ENCODE measurements at places on chromosomes 13 and 19.

DNA sequence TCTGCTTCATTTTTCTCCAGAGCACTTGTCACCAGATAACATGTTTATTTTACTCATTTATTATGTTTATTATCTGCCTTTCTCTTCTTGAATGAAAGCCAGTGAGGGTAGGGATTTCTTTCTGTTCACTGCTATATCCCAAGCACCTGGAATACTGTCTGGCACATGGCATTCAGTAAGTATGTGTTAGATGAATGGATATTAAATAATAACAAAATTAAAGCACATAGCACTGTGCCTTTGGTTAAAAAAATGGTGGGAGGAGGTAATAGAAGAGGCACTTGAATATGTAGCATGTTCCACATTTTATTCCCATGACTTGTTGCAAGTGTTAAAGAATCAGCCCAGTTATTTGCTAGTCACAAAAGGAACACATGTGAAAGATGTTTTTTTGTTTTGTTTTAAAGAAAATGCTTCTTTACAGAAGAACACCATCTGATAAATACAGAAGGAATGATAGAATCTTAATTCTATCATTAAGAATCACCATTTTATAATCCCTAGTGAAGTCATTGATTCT lies 151.0 kb downstream of the DLEU7 start:
- no peak for DNase-seq

DNA sequence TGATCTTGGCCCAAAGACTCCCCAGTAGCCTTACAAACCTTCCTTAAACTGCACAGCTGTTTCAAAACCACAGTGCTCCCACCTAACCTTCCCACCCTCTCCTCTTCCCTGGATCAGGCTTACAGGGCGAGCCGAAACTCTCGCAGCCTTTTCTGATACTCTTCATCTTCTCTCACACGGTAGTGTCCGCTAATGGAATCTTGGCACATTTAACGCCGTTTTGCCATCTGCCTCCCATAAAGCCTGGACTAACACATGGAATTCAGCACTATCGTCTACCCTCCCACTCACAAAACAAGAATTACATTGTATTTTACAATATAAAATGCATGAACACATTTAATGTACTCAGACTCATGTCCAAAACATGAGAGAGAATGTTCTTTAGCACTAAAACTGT lies 135.9 kb downstream of the RAP2A start:
- no peak for DNase-seq

DNA sequence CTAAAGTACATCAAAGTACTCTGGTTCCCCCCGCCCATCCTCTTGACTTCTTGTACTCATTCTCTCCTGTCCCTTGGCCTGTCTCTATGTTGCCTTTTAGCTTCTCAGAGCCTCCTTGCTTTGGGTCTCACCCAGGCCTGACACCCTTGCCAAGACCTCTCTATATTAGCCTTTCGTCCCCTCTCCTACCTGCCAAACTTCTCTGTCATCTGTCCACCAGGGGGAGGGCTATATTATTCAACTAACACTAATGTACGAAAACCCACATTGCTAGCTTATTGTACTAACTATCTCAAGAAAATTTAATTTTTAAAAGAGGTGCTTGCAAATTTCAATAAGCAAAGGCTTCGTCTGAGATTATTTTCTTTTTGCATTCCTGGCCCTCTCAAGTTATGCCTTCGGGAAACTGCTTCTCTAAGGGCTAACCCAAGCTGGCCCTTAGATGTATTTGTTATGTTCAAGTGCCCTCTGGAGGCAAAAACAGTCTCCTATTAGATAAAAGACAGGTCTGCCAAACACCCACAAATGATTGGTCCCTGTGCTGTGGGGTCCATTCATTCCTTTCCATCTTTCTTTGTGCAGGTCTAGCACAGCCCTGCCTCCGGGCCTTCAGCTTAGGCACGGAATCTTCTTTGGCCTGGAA lies 6.3 kb upstream of the MRPS31 start:
- peak; percentile 43 for DNase-seq

GRCh38 chr19:54047616-54048015 lies 16.1 kb downstream of the VSTM1 start:
- DNase-seq: no peak

DNA sequence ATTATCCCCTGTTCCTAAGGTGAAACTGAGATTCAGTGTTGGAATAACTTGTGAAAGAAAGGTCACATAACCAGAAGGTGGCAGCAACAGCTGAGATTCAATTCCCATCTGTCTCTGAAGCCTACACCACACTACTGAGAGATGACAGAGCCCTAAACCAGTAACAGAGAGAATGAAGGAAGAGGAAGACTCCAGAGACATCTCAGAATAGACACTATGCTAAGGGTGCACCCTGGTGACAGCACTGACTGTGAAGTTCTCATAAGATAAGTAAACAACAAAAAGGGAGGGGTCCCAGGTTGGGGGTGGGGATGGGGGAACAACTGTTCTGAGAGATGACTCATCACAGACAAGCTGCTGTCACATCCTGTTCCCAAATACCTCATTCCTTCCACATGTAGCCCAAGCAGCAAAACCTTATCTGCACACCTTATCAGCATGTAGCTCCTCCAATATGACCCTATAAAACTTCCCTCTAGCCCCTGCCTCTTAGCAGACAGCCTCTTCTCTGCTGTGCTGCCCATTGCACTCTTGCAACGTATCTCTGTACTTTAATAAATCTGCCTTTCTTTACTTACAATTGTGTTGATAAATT lies 46.5 kb downstream of the UTP14C start:
- peak; percentile 5 for DNase-seq

DNA sequence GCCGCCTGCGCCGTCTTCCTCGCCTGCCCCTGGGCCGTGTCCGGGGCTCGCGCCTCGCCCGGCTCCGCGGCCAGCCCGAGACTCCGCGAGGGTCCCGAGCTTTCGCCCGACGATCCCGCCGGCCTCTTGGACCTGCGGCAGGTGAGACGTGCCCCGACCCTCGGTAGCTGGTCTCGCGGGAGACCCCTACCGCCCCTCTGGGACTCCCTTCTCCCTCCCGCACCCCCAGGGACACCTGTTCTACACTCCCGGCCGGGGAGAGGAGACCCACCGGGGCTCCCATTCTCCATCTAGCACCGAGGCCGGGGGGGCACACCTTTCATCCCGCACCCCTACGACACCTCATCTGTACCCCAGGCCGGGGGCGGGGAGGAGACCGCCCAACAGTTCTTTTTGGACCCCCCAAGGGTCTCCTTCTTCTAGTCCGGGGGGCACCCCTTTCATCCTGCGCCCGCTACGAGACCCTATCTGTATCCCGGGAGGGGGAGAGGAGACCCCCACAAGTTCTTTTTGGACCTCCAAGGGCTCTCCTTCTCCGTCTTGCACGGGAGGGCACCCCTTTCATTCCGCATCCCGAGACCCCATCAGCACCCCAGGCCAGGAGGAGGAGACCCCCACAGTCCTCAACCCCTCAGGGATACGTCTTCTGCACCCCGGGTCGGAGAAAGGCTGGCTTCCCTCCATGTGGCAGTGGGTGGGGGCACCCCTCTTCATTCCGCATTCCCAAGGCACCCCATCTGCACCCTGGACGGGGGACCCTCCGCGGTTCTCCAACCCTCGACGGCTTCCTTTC lies 533 bp downstream of the TNFSF9 start:
- DNase-seq: peak; percentile 27

- no peak for DNase-seq
These were observed 25.5 kb downstream of the UPF1 start for GRCh38 chr19:18857223-18857622.

GRCh38 chr19:46579361-46579879 lies 21.7 kb upstream of the CALM3 start:
- DNase-seq: peak; percentile 79

DNA sequence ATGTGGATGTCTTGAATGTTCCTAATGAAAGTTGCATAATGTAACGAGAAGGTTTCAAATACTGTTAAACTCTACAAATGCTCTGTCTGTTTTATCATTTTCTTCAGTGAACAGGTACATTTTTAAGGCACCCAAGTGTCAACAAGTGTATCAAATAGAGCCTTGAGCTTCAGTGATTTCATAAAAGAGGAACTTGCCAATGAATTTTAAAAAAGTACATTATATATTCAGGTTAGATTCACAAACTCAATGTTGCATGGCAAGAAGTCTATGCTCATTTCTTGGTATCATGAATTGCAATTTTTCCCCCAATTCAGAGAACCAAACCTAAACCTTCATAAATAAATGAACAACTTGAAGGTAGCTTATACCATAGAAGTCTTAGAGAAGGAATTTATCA lies 838.8 kb downstream of the PCDH9 start:
- no peak for DNase-seq

DNA sequence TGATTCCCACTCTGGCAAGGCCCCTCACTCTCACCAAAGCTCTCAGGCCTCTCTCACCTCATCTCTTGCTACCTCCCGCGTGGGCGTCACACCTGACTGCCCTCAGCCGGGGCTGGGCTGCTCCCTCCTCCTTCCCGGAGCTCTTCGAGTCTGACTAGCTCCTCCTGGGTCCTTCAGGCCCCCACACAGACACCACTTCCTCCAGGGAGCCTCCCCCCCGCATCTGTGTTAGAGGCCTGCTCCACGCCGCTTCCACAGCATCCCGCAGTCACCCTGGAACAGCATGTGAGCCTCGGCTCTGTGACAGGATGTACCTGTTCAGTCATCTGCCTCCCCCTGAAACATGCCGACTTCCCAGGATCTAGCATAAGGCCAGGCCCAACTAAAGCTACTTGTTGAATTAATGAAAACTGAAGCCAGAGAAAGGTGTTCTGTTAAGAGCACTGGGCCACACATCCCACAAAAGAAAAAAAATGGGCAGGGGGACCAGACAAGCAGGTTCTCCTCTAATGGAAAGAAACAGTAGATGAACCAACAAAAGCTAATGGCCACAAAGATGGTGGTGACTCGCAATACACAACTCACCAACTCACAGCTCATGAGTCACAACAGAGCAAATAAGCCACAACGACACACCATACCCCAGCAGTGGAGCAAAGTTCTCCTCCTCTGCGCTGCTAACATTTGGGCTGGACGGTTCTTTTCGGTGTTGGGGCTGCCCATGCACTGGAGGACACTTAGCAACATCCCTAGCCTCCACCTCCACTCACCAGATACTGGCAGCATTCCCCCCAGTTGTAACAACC lies 3.0 kb downstream of the PPP6R1 start:
- peak; percentile 76 for DNase-seq

DNA sequence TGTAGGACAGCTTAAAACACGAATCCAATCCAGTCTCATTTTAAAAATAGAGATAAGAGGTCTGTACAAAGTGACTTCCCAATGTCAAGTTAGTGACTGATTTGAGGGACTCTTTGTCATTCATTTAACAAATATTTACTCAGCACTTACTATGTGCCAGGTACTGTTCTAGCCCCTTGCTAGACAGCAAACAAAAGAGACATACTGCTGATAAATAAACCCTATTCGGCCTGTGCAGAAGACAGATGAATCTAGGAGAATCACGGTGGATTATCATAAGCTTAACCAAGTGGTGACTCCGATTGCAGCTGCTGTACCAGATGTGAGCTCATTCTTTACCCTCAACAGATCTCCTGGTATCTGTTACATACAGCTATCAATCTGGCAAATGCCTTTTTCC lies 6.4 kb upstream of the ELF1 start:
- no peak for DNase-seq

DNA sequence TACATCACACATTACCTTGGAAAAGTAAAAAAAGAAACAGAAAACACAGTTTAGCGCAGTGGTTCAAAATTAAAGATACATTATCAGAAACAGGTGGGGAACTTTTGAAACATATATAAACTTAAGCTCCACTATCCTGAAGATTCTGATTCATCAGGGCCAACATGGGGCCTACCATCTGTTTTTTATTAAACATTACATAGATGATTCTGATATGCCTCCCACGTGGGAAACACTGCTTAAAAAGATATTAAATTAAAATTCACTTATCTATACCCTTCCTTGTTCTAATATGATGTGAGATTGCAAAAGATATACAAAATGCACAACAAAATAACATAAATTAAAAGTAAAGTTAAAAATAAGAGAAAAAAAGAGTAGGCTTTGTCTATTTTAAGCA lies 125.0 kb downstream of the VWA8 start:
- DNase-seq: no peak

DNA sequence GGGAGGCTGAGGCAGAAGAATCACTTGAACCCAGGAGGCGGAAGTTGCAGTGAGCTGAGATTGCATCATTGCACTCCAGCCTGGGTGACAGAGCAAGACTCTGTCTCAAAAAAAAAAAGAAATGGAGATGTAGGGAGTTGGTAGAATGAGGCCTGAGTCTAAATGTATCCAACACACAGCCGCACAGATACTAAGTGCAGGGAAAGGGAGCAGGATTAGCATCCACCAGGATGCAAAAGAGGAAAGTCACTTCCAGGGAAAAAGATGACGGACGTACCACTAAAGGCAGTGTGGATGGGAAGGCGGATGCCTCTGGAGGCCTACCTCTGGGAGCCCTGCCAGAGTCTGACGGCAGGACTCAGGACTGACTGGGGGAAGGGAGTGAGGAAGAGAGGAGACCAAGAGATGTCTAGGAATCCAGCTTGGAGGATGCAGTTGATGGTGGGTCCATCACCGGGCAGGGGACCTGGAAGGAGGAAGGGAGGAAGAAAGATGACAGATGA lies 6.8 kb downstream of the FAM98C start:
- DNase-seq: no peak

DNA sequence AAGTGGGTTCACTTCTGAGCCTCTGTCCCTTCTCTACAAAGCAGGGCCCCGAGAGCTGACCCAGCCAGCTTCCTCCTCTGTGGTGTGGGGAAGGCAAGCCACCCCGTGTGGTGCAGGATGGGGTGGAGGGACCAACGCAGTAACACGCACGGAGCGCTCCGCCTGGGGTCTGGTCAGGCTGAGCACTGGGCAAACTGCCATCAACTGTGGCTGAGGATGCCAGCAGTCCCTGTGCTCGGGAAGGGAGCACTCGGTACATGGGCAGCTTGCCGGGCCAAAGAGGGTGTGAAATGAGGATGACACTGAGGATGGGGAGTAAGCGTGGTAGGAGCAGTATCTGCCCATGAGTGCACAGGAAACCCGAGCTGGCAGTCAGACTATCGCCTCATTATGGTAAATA lies 7.6 kb upstream of the GMIP start:
- DNase-seq: no peak

DNA sequence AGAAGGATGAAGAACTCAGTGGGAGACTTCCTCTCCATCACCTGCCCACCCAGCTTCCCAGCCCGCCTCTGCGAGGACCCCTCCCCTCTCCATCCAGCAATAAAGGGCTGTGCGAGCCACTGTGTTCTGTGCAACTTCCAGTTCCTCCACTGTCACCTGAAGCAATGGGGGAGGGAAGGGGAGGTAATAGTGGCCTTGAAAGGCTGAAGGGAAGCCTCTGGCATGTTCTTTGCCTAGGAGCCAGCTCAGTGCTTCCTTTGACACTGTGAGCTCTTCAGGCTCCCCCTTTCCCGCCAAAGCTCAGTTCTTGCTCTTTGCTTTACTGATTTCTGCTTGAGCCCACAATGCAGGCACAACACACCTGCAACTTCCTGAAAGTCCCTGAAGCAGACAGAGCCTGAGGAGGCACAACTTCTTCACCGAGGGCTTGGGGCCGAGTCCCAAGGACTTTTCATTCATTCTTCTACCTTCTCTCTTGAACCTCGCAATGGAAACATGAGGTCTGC lies 73.2 kb upstream of the DOCK9 start:
- no peak for DNase-seq

- no peak for DNase-seq
These were observed 547.0 kb upstream of the SLITRK5 start for GRCh38 chr13:87123987-87124784.

Measured in stimulated activated naive CD8-positive, alpha-beta T cell treated with anti-CD3 and anti-CD28 coated beads, Interleukin-15, Interleukin-2, amounts not matched to agents 100 U/mL and 50 U/mL, for 24 hours (primary cell).